Mesothelial cell of epicardium (in vitro differentiated cells): ENCODE measurements at places on chromosomes 6 and 20.
A peak's percentile ranks its signal among the peaks of the same experiment; 100 is the strongest.

DNA sequence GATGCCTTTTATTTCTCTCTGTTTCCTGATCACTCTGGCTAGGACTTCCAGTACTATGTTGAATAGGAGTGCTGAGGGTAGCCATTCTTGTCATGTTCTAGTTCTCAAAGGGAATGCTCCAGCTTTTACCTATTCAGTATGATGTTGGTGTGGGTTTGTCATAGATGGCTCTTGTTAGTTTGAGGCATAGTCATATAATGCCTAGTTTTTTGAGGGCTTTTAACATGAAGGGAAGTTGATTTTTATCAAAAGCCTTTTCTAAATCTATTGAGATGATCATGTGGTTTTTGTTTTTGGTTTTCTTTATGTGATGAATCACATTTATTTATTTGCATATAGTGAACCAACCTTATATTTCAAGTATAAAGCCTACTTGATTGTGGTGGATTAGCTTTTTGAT, 55.6 kb downstream of the KLHL32 start:
- H3K4me3 ChIP-seq = no peak overlapping the region
- no peak overlapping the region for H3K27ac ChIP-seq
- H3K36me3 ChIP-seq = peaks cover 10% of the 10 kb centered on the region
- peaks cover 5% of the 10 kb centered on the region for H3K27me3 ChIP-seq

GRCh38 chr20:57244627-57245214, 21.7 kb downstream of the BMP7 start:
- peaks cover 18% of the 10 kb centered on the region for H3K4me1 ChIP-seq
- H3K27me3 ChIP-seq = no peaks in the 10 kb centered on the region
- peaks cover 10% of the 10 kb centered on the region for H3K36me3 ChIP-seq
- DNase-seq = no peak

GRCh38 chr20:1855109-1855508, 40.1 kb upstream of the SIRPA start:
- peaks cover 2% of the 10 kb centered on the region for H3K27me3 ChIP-seq
- H3K4me3 ChIP-seq = no peak overlapping the region
- no peaks in the 10 kb centered on the region for H3K36me3 ChIP-seq

- H3K27ac ChIP-seq = no peak overlapping the region
- H3K36me3 ChIP-seq = no peaks in the 10 kb centered on the region
- H3K27me3 ChIP-seq = peaks cover 82% of the 10 kb centered on the region
- no peak for DNase-seq
- peak overlapping the region; percentile 63 for H3K4me3 ChIP-seq
These were observed 3.2 kb downstream of the GNAS start for GRCh38 chr20:58855506-58856389.

GRCh38 chr6:11328613-11329247, 96.3 kb upstream of the NEDD9 start:
- no peak for DNase-seq
- no peaks in the 10 kb centered on the region for H3K36me3 ChIP-seq
- peak overlapping the region; percentile 58 for H3K27ac ChIP-seq
- no peak overlapping the region for H3K4me3 ChIP-seq
